Activated CD4-positive, alpha-beta T cell treated with anti-CD3 and anti-CD28 coated beads, Interleukin-2, amount 50 U/mL, for 1 hour (primary cell): ENCODE measurements at places on chromosomes 2 and 18.

DNA sequence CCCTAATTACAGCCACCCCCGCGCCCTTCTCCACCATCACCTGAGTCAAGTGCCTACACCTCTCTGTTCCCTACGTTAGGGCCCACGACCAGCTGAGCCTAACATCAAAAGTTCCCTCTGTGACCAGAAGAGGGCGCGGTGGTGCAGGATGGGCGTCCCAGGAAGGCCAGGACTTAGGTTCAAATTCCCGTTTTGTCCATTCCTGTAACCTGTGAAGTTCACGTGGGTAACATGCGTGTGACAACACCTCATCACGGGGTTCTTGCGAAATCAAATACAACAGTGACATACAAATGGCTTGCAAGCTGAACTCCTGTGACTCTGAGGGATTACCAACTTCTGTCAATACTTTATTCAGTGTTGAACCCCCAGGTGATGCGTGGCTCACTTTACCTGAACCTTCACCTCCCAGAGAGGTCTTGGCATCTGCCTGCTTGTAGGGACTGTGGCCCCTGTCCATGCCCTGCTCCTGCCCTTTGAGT is 207.9 kb downstream of the ARL4C start:
- peak; percentile 77 for DNase-seq

DNA sequence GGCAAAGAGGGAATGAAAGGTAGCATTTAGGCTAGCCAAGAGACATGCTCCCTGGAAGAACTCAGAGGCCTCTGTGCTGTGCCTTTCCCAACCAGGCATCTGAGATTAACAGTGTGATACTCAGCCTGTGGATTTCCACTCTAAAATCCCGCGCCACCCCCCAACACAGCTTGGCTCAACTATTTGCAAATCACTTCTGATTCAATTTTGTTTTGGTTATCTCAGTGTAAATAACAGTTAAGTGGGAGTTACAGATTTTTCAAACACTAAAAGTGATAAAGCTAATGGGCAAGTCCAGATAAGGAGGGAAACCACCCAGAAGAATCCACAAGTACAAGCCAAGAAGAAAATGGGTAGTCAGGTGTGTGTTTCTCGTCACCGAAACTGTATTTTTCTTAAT is 1.4 kb upstream of the NRP2 start:
- DNase-seq: no peak

DNA sequence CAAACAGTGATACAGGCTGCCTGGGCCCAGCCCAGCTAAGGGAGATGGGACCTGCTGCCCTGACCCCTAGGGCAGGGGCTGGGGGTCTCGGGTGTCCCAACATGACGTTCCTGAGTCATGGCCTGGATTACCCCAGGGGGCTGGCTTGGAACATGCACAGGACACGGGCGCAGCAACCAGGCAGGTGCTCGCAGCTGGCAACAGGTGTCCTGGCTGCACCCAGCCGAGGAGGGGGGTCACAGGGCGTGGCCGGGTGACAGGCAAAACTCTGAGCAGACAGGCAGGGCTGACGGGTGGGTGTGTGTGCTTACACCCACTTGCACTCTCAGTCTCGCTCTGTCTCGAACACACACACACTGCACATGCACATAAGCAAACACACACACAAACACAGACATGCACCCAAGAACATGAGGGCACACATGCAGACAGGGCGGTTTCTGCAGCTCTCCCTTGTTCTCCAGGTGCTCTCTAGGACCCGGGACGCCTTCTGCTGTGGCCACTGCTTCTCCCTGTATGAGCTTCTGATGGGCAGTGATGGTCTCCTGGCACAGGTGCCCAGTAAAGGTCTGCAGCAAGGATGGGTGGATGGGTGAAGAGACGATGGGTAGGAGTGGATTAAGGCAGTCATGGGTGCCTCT is 33.7 kb upstream of the TAF1B start:
- DNase-seq: no peak

- no peak for DNase-seq
Measured at GRCh38 chr2:150909613-150910012, 352.1 kb downstream of the RBM43 start.

GRCh38 chr2:193469251-193469650 is 1274.5 kb upstream of the TMEFF2 start:
- DNase-seq: no peak

- DNase-seq: no peak
Measured at GRCh38 chr2:96241227-96241626, 24.6 kb downstream of the TMEM127 start.

DNA sequence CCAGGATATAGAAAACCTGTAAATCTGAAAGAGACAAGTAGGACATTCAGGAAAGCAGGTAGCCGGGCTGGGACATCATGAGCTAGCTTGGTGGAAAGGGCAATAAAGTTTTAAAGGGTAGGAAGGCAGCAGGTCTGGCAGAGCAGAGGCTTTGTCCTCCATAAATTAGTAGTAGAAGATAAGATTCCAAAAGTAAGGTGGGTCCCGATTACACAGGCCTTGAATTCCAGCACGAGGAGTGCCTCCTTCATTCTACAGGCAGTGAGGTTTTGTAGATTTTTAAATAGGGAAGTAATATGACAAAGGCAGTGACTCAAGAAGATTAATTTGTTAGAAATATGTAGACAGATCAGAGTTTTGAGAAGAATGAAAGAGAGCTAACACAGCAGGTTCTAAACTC is 160.7 kb downstream of the DTNB start:
- no peak for DNase-seq

DNA sequence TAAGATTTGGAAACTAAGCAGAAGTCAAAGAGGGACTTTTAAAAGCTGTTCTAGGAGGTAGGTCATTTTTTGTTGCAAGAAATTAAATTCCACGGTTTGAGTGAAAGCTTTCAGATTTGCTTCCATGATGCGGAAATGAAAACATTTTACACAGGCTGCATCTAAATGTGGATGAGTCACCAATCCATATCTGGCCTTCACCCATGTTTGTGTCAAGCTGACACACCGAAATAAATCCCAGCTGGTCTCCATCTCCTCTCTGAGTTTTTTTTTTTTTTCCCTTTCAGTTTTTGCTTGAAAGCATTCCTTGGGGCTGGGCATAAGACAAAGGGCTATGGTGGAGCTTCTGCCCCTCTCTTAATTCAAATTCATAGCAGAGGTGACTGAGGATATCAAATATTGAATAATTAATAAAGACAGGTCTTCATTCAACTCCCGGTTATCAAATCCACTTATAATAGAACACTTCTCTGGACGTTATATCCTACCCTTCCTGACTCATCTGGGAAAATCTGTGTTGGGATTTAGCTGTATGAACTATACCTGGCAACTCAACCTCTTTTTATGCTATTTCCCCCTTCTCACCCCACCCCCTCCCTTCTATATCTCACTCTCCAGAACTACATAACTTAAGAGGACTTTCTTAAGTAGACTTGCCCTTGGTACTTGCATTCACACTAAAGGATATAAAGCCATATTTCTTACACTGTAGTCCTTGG is 558.3 kb upstream of the GCFC2 start:
- no peak for DNase-seq

GRCh38 chr2:7392076-7392787 is 475.0 kb downstream of the RNF144A start:
- no peak for DNase-seq

DNA sequence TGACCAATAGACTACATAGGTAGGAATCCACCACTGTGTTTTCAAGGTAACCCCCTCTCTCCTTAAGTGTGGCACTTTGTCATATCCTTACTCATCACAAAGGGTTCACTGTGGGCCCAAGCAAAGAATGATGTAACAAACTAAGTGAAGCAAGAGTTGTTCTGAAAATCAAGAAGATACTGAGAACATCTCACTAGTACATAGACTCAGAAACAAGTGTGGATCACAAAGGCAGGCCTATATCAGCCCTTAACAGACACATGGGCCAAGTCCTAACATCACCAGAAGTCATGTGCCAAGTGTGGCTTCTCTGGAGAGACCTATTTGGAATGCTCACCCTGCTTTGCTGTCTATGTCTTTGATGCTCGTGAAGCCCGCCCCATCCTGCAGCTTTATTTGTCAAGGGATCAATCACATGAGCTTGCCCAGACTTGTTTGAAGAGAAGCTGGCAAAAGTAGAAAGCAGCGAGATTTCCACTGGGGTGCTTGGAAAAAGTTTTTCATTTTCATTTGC is 131.2 kb upstream of the TTC39C start:
- no peak for DNase-seq

DNA sequence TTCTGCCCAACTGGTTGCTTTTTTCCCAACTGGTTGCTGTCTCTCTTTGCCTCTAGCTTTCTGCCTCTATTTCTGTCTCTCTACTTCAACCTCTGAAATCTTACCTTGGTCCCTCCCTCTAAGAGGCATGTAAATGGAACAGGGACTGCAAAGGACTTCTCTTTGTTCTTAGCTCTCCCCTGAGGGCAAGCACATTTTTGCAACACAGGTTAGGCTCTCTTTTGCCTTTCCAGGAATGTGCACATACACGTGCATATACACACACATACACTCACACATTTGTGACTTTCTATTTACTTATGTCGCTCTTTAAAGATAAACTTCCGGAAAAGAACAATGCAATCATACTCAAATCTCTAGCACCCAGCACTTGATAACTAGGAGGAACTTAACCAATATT is 262.6 kb upstream of the DDX18 start:
- DNase-seq: no peak

GRCh38 chr2:63124218-63124617 is 73.6 kb downstream of the OTX1 start:
- no peak for DNase-seq

GRCh38 chr2:160111951-160112798 is 49.8 kb upstream of the PLA2R1 start:
- no peak for DNase-seq

DNA sequence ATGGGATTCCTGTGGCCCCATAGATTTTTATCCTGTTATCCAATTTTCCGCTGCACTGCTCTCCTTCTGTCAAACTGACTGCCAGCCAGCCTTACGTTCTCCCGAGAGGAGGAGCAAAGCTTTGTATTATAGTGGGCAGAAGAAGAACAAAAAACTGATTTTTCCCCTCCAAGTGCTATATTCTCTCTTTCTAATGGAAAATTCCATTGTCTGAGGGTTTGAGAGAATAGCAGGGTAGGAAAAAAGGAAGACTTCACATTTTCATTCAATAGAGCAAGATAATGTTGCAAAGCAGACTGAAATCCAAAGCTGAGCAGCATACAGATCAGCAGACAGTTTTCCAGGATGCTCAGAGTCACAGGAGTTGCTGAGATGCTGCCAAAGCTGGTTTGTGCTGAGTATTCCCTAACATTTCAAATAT is 238.0 kb downstream of the UBE2E3 start:
- no peak for DNase-seq

GRCh38 chr18:1425679-1426078 is 521.0 kb downstream of the ADCYAP1 start:
- no peak for DNase-seq

- DNase-seq: no peak
Measured at GRCh38 chr18:39494211-39494896, 1928.8 kb upstream of the CELF4 start.

DNA sequence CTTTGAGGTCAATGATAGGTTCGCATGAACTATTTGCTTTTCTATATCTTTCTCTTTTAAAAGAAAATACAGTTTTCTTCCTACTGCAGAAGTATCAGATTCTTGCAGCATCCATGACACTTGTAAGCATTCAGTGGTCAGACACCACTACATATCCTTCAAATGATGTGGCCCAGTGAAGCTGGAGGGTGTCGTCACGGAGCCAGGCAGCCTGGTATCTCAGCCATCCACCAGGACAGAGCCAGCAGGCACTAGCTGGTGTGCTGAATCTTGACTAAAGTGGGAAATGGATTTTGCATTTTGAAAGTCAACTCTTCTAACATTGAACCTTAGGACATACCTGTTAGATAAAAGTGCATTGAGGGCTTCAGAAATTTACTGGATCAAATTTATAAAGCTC is 5.4 kb downstream of the KLHL14 start:
- no peak for DNase-seq

DNA sequence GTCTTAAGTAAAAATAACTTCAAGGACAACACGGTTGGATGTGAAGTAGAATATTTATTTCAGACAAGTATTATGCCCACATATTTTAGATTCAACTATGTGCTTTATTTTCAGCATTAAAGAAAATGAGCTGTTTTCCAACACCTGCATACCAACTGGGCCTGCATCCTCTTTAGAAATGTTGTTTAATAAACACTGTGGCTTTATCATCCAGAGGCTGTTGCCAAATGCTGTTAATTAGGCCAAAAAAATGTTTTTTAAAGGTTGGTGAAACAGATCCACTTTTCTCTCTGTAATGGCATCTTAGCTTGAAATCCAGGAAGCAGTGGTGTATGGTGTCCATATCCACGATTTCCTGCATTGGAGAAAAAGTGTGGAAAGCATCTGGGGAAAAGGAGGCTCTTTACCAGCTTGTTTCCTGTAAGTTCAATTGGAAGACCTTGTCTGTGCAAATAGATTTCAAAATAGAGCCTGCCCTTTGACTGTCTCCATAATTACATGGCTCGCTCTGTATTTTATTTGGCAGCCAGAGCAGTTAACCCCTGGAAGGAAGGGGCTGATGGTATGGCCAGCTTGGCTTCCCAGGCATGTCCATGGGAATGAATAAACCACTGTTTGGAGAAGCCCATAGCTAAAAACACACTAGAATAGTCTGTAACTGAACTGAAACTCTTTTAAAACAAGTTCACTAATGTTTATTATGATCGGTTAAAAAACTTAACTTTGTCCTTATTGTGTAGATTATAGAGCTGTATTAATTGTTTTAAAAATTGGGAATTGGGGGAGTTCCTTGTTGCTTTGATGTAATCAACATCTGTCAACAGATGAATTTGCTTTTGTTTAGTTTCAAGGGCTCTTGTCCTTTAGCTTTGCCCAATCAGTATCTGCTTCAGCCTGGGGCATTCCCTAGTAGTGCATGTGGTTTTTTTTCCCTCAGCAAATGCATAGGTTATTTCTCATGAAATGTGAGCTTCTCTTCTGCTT is 33.0 kb upstream of the DLX1 start:
- no peak for DNase-seq

- no peak for DNase-seq
Measured at GRCh38 chr18:44582456-44582855, 98.2 kb upstream of the SETBP1 start.

- DNase-seq: no peak
Measured at GRCh38 chr2:98378196-98378595, 31.9 kb downstream of the CNGA3 start.

DNA sequence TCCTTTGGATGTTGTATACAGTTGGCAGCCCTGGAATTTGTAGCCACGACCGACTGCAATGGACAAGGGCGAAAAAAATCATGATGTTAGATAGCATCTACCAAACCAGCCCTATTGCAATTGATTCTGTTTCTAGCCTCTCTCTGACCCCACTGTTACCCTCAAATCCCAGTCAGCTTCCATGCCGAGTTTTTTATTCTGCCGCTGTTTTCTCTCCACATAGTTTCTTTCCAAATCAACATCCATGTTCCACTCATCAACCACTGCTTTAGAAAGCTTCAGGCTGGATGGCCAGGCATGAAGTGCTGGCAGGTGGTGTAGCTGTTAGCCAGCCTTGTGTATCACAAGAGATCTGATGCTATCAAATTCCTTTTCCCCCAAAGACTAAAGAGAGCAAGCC is 272.8 kb downstream of the FIGN start:
- DNase-seq: no peak

- peak; percentile 31 for DNase-seq
Measured at GRCh38 chr2:73920577-73921545, 5.8 kb upstream of the DGUOK start.

- no peak for DNase-seq
Measured at GRCh38 chr18:3851159-3851558, 401.2 kb downstream of the TGIF1 start.

- DNase-seq: no peak
Measured at GRCh38 chr2:194003911-194004310, 1653.1 kb upstream of the SLC39A10 start.
